ENCODE measurements at places on chromosomes 2 and 18. TPM values are rescaled to one million over a fixed set of nuclear protein-coding genes. Genes with fewer than 3 reads are reported as not detected.

ALPP gene
- total RNA-seq: not detected

RAMP1 gene
- 0.84 TPM for total RNA-seq

CLIP4 gene
- total RNA-seq: 48.7 TPM

GRCh38 chr2:168056242-168056787 is 191.1 kb downstream of the STK39 start:
- no peak for DNase-seq

DNA sequence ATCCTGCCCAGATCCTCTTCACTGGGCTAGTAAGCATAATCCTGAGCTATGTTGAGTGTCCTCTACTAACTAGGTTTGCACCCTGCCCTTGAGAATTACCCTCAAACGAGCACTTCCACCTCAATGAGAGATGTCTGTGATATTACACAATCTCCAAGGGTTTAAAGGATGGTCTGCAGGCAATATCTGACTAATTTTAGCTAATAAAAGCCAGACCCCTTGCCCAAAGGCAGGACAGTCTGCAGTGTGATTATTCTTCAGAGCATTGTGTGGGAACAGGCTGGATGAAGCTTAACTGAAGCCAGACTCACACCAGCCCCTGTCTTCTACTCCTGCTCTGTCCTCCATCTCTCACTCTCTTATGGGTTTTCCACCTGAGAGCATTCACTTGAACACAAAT is 544.9 kb upstream of the DDX18 start:
- no peak for DNase-seq

DNA sequence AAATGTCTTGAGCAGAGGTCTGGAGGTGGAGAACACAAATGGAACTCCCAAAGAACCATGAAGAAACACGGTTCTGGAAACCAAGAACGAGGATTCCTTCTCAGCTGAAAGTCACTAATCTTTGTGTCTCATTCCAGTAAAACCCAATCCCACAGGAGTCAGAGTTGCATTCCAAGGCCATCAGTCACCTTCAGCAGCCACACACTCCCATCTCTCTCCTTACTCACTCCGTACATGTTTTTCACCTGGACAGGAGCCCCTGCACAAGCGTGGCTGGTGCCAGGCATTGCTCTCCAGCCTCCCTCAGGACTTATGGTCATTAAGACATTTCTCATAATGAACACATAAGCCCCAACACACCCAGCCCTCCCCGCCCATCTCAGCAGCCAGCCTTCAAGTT is 175.4 kb upstream of the SIX2 start:
- no peak for DNase-seq

DNA sequence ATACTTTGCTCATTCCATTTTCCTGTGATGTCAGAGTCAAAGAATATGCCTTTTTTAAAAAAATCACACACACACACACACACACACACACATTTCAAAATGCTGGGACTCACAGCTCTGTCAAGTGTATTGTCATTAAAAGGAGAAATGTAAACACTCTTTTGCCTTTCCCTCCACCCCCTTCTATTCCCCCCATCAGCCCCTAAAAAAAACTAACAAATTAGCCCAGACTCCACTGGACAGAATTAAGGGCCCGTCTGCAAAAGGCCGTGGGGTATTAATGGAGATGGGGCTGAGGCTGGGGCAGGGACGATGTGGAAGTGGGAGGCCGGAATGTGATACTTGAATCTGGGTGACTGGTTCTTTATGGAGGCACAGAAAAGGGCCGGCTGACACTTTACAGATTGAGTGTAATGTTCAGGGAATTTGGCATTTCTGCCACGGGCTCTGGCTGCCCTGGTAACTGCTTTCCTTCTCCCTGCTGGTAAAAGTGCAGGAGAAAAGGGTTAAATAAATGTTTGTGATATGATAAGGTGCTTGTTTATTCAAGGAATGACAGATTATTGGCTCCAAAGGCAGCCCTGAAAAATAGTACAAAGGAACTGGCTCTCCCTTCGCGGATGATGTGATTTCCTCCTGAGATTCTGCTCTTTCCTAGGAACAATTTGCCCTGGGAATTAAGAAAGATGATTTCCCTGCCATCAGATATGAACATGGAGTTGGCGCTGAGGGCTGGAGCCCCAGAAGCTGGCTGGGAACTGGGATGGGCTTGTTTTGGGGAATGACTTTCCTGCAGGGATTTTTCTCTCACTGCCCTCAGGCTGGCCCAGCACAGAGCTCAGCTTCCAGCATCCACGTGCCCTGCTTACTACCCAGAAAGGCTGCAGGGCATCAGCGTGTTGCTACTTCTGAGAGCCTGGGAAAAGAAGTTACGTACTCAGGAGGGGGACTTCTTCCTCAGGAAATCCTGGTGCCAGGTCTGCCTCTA is 52.8 kb upstream of the CTAGE1 start:
- DNase-seq: no peak

GRCh38 chr2:239309398-239310245 is 91.2 kb downstream of the HDAC4 start:
- DNase-seq: no peak

DNA sequence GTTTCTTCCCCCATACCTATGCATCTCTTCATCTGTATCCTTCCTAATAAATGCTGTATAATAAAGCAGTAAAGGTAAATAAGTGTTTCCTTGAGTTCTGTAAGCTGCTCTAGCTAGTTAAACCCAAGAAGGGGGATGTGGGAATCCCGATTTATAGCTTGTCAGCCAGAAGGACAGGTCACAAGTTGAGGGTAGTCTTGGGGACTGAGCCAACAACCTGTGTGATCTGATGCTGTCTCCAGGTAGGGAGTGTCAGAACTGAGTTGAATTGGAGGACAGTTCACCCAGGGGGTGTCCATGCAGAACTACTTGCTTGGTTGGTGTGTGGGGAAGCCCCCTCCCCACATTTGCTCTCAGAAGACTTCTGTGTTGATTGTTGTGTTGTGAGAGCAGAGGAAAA is 112.4 kb downstream of the LDLRAD4 start:
- DNase-seq: no peak

DNA sequence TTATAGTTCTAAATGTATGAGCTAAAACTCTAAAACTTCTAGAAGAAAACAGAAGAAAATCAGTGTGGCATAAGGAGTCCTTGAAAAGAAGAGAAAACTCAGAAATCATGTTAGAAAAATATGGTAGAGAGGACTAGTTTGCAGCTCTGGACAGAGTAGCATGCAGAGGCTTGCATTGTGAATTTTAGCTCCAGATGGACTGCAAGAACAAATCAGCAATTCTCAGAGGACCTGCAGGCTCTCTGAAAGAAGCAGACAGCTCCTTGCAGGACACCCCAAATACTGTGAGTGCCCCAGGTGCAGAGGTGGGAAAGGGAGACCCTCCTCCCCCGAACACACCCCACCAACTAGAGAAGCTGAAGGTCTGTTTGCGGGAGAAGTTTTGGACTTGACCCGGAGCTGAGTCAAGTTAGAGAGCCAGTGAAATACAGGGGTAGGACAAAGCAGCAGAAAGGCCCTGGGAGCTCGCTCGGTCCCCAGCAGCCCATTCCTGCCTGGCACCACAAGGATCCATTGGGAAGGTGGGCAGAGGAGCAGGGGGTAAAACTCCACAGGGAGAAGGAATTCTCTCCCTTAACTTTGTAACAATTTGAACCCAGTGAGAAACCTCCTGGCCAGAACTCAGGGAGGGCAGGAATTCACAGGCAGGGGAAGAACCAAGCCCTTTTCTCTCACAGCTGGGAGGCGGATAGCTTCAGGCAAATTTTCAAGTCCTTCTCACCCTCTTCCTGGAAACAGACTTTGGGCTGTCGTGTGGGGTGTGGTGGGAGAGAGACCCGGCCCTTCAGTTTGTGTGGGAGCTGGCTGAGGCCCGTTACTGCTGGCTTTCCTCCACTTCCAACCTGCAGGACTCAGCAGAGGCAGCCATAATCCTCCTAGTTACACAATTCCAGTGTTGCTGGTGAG is 216.2 kb upstream of the SLC35G4 start:
- DNase-seq: no peak

- DNase-seq: no peak
Measured at GRCh38 chr2:17311106-17311619, 207.1 kb downstream of the RAD51AP2 start.

All from naive thymus-derived CD4-positive, alpha-beta T cell (primary cell).